ENCODE measurements at places on chromosomes 3 and 15.

DNA sequence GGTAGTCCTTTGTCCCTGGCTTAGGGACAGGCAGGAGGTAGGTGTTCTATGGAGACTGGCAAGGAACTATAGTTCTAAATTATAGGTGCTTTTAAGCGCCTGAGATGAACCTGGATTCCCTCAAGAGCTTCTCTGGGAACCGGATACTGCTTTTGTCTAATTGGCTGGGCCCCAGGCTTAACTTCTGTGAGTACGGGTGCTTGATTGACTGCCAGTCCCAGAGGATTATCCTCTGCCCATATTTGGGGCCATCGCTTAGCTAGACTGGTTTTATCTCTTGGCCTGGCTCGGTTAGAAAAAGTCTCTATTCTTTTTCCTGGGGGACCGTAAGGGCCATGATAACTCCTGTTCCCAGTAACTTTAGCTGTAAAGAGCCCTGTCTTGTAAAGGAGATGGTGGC is 339.1 kb downstream of the KCNH8 start:
- no peaks in the 10 kb centered on the region for H3K27me3 ChIP-seq
- no peaks in the 10 kb centered on the region for H3K36me3 ChIP-seq
- no peak overlapping the region for H3K4me3 ChIP-seq
- no peak overlapping the region for H3K27ac ChIP-seq
- H3K4me1 ChIP-seq, result no peaks in the 10 kb centered on the region
- no peak for DNase-seq

DNA sequence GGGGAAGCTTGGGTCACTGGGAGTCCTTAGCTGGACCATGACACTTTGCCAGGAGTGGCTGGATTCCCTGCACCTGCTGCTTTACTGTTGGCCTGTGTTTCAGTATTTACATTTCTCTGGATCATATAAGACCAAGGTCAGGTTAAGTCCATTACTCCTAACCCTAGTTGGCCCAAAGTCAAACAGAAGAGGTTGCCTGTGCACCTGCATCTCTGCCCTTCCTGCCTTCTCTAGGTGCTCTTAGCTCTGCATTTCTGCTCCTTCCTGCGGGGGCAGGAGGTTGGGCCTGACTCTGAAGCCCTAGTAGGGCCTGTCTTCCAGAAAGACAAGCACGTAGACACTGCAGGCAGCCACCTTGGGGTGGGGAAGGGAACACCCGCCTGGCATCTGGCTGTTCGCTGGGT is 124.3 kb downstream of the RPLP1 start:
- no peak overlapping the region for H3K4me3 ChIP-seq
- H3K27me3 ChIP-seq, result no peaks in the 10 kb centered on the region
- no peaks in the 10 kb centered on the region for H3K36me3 ChIP-seq

DNA sequence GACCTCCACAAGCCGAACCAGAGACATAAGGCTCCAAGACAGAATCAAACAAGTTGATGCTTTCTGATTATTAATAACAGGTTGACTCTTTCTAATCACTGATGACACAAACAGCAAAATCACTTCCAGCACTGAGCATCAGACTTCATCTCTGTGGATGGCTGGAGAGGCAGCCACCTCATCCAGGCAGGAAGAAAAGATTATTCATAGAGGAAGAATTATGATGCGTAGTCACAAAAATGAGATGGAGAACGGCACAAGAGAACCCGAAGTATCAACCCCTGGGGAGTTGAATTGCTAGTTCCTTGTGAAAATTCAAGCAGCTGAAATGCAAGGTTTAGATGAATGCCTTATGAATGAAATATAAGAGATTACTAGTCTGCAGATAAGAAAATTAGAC is 49.9 kb upstream of the LMCD1 start:
- no peaks in the 10 kb centered on the region for H3K4me1 ChIP-seq
- no peak overlapping the region for H3K27ac ChIP-seq
- H3K36me3 ChIP-seq, result no peaks in the 10 kb centered on the region
- H3K4me3 ChIP-seq, result no peak overlapping the region

DNA sequence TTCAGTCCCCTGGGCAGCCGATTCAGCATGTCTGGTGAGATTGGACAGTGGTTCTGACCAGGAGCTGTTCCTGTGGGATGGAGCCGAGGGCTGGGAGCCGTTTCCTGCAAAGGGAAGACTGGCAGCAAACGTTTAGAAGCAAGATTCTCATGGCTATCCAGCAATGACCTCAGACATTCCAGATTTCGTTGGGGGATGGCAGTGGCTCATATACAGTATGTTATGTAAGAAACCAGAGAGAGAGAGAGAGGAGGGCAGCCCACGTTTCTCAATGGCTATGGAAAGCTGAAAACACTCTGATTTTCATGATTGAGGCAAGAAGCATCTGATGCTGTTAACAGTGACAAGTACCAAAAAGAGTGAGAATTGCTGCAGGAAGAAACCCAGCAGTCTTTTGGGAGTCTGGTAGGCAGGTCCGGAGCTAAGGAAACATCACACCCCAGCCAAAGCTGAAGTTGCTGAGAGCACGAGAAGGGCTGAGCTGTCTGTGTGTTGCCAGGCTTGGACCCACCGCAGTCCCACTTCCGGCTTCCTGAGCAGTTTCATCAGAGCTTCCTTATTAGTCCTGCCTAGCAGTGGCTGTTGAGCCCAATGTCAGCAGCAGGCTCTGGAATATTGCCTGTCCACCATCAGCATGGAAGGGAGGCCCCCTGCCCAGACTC is 25.6 kb upstream of the VPS8 start:
- peak; percentile 9 for DNase-seq
- H3K4me1 ChIP-seq, result peaks cover 4% of the 10 kb centered on the region
- H3K27me3 ChIP-seq, result no peaks in the 10 kb centered on the region
- no peaks in the 10 kb centered on the region for H3K36me3 ChIP-seq
- peak overlapping the region; percentile 73 for H3K27ac ChIP-seq

- H3K36me3 ChIP-seq, result no peaks in the 10 kb centered on the region
- no peak for DNase-seq
- H3K27ac ChIP-seq, result no peak overlapping the region
- H3K4me1 ChIP-seq, result no peaks in the 10 kb centered on the region
- H3K4me3 ChIP-seq, result no peak overlapping the region
- no peaks in the 10 kb centered on the region for H3K27me3 ChIP-seq
These were observed 92.6 kb upstream of the ZBTB20 start for GRCh38 chr3:115239717-115240116.

DNA sequence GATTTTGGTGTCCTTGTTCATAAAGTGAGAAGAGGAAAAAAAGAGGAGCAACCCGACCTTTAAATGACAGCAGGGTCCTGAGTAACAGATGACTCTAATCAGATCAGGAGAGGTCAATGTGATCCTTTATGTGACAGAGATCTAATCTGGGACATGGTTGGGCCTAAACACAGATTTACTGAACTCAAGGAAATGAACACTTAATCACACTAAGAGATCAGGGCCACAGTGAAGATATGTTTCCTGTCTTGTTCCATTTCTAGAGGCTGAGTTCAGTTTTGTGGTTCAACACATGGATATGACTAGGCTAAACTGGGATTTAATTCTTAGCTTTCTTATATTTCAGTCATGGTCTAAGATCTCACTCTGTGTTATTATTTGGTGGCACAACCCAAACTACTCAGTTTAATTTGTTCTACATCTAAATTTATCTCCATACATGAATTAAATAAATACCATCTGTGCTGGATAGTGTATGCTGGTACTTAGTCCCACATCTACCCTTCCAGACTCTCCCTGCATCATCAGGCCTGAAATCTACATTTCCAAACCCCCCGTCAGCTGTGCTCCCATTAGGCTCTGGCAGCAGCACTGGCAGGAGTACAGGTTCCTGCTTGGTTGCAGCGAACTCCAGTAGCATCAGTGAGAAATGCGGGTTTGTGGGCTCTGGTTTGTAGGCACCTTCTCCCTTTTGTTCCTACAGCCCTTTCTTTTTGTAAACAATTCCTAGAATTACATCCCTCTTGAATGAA is 22.6 kb downstream of the SFMBT1 start:
- H3K36me3 ChIP-seq, result no peaks in the 10 kb centered on the region
- no peak for DNase-seq
- H3K27ac ChIP-seq, result no peak overlapping the region
- no peaks in the 10 kb centered on the region for H3K4me1 ChIP-seq
- H3K4me3 ChIP-seq, result no peak overlapping the region

- no peaks in the 10 kb centered on the region for H3K27me3 ChIP-seq
- no peak overlapping the region for H3K4me3 ChIP-seq
- peaks cover 52% of the 10 kb centered on the region for H3K4me1 ChIP-seq
- H3K36me3 ChIP-seq, result no peaks in the 10 kb centered on the region
- peak overlapping the region; percentile 93 for H3K27ac ChIP-seq
These were observed 21.6 kb downstream of the SNX33 start for GRCh38 chr15:75669191-75669878.

Measured in esophagus squamous epithelium (tissue), 5 donors.